Fibroblast of lung (primary cell): ENCODE measurements at places on chromosomes 16 and 17.
A peak's percentile ranks its signal among the peaks of the same experiment; 100 is the strongest.

GRCh38 chr16:89993377-89993776, 25.9 kb downstream of the DBNDD1 start:
- DNase-seq = no peak

- peak; percentile 19 for DNase-seq
Observed at GRCh38 chr17:42023524-42024349, 3.8 kb downstream of the NKIRAS2 start.

- no peak for DNase-seq
Observed at GRCh38 chr16:71635632-71636031, 9.6 kb downstream of the MARVELD3 start.

GRCh38 chr16:79618692-79619050, 18.1 kb upstream of the MAF start:
- peak; percentile 20 for DNase-seq

- no peak for DNase-seq
Observed at GRCh38 chr16:69466547-69466946, 42.1 kb downstream of the CYB5B start.

GRCh38 chr17:47318197-47318918, 5.4 kb upstream of the EFCAB13 start:
- DNase-seq = no peak

- no peak for DNase-seq
Observed at GRCh38 chr17:18038149-18038850, 668 bp downstream of the ATPAF2 start.

DNA sequence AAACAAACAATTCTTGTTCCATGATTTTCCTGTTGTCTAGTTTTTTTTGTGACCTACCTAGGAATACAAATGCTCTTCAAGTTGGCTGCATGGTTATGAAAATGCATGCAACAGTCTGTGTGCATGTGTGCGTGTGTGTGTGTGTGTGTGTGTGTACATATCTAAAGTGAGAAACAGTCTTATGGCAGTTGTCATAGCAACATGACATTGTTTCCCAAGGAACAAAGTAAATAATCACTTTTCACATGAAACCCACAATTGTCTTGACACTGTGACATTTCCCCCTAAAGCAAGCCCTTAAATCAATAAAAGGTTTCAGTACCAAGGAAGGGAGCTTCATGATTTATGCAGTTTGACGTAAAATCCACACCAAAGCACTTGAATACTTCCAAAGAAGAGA, 758.4 kb downstream of the CDH8 start:
- no peak for DNase-seq

- peak; percentile 98 for DNase-seq
Observed at GRCh38 chr16:29943846-29944799, 17.8 kb upstream of the TMEM219 start.

- DNase-seq = no peak
Observed at GRCh38 chr17:63705657-63706056, 5.7 kb upstream of the LIMD2 start.

DNA sequence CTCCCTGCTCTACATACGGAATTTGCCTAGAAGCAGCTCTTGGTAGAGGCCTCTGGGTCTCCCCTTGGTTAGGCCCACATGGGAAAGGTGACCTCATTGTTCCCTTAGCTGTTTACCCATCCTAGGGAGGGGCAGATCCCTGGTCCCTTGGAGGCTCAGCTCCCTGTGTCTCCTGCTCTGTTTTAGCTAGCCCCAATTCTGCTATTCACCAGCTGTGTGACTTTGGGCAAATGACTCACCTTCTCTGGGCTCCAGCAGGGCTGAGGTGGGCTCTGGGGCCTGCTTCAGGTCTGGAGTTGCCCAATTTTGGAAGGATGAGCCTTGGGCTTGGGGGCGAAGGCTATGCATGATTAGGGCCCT, 3.9 kb downstream of the ABCC3 start:
- peak; percentile 71 for DNase-seq

DNA sequence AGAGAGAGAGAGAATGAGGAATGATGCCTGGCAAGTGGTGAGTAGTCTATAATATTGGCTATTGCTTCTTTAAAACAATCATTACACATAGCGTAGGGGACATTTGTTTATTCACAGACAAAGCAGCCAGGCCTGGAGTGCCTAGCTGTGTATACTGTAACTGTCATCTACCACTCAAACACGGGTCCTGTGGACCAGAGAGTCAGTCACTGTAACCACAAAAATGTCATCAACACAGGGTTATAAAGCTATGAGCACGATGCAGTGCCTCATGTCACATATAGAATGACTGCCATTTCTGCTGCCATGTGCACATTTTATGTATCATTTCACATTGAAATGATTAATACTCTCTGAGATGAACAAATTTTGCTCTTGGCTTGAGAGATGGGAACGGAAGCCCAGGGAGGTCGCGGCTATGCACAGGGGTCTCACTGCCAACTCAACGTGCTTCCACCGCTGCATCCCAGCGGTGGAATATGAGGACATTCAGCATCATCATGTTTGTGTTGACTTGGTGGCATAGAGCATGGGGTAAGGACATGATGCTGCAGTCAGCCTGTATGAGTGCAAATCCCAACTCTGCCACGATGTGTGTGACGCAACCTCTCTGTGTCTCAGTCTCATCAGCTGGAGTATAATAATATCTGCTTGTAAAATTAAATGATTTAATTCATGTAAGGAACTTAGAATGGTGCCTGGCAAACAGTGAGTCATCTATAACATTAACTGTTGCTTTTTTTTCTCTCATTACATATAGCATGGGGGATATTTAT, 3.3 kb downstream of the MT1H start:
- peak; percentile 66 for DNase-seq

- peak; percentile 83 for DNase-seq
Observed at GRCh38 chr17:29145289-29146073, 34.7 kb downstream of the MYO18A start.

DNA sequence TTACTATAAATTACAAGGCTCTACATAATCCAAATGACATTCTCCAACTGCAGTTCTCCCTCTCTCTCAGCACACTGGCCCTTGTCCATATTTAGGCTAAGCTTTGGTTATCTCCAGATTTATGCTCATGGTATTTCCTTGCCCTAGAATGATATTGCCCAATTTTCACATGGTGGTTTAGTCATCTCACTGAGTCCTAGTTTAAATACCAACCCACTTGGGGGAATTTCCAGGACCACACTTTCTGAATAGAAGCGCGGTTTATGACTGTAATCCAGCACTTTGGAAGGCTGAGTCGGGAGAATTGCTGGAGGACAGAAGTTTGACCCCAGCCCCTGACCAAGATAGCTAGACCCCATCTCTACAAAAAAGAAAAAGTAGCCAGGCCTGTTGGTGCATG, 280.1 kb upstream of the MON1B start:
- peak; percentile 74 for DNase-seq

DNA sequence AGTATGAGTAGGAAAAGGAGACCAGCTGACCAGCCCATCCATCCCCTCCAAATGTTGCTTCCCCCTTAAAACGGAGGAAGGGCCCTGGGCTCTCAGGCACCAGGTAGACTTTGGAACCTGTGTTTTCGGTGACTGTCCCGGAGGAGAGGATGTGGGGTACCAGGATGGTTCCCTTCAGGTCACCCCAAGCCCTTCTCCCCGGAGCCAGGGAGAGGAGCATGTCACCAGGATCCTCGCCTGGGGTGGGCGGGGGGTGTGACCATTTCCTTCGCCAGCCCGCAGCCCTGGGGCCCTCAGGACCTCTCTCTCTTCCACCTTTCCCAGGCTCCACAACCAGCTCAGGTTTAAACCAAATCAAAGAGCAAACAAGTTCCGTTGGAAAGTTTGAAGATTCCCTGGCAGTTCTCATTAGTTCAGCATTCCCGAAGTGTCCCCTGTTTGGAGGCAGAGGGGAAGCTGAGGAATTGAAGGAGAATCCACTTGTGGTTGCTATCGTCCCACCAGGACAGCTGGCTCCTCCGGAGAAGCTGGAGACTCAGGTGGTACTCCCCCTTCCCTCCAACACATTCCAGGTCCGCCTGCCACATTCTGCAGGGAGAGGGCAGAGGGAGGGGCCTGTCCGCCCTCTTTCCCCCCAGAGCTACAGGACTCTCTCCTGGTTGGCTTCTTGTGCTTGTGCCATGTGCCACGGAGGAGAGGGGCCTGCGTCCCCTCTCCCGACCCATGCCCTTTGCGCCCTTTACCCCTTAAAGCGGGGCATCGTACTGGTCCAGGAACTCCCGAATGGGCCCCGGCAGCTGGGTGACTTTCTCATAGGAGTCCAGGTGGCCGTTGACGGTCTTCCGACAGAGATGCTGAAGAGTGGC, 2.0 kb downstream of the SOCS3 start:
- no peak for DNase-seq

DNA sequence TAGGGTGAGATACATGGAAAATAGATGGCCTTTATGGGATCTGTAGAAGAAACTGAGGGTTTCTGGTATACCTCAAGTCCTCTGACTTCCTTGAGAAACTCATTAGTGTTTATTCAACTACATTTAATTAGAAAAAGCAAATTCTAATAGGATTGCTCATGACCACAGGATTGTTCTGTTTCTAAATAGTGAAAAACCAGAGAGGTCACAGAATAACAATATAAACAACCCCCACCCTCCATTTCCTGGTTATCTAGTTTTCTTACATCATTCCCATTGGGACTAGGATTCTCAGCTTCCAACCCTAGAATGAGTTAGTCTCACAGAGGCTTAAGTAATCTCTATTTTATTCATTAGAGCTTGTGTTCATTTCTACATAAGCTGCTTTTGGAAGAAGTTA, 30.0 kb downstream of the SF3B3 start:
- peak; percentile 95 for DNase-seq

DNA sequence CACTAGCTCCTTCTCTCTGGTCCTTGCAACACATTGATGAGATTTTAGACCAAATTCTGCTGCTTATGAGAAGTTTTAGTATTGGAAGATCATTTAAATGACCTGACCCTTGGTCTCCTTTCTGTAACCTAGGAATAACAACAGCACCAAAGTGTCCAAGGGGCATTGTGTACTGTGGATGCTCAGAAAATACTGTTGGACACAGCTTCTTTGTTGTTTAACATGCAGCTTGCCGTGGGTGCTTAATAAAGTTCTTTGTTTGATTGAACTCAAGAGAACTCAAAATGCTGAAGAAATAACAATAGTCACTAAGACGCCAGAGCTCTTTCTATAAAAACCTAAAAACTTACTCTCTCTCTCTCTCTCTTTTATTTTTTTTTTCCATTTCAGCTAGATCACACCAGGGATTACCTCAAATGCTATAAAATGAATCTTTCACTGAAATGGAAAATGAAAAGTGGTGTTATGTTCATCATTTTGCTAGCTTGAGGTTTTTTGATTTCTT, 548.9 kb upstream of the CDH8 start:
- no peak for DNase-seq

DNA sequence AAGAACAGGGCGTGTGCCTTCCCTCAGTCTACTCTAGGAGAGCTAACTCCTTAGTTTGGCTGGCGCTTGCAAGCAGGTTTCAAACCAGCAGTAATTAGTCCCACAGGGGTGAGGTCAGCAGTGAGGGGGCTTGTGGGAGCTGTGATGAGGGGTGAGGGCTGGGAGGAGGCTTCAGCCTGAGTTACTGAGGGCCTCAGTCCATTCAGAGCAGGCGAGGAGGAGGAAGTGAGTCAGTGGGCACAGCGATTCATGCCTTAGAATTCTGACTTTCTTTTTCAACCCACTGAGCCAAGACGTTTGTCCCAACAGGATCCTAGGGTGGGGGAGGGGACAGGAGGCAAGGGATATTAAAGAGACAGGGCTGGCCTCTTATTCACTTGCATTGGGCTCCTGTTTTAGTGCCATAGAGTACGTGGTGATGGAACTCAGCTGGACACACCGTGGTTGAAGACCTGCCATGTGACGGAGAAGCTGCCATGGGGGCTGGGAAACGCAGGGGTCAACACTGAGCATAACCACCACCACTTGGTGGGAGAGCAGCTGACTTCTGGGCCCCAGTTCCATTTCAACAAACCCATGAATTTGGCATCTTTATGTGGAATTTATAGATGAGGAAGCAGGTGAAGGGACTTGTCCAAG, 8.3 kb upstream of the ITGA3 start:
- peak; percentile 56 for DNase-seq

GRCh38 chr17:29665481-29665810, 42.7 kb upstream of the CORO6 start:
- no peak for DNase-seq

DNA sequence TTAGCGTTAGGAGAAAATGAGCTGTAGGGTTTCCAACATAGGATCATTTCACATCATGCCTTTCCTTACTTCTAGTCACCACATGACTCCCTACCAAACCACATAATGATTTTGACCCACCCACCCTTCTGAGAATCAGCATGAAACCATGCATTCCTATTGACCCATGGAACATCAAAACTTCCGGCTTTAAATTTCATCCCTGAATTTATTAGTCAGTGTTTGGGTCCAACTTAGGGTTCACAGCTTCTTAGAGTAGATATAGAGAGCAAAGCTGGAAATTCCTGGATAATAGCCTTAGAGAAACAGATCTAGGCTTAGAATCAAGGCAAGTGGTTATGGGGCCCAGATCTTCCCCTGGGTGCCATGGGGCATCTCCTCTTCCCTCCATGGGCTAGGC, 162.6 kb downstream of the TOX3 start:
- no peak for DNase-seq

DNA sequence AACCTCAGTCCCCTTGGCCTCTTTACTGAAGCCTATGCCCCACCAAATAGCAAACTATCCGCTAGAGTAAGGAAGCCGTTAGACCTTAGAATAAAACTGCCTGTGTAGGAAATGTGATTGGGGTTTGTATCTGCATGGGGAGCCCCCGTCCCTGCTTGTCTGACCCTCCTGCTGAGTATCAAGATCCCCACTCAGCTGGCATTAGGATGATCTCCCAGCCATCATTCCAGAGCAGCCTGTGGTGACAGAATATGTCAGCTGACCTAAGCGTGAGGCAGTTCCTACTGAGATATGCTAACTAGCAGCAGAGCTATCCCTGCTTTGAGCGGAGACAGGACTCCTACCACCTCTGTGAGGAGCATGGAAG, 645 bp upstream of the GFOD2 start:
- peak; percentile 67 for DNase-seq

- DNase-seq = no peak
Observed at GRCh38 chr17:59174671-59175070, 19.1 kb downstream of the PRR11 start.

- DNase-seq = no peak
Observed at GRCh38 chr17:73307130-73307529, 4.7 kb downstream of the CDC42EP4 start.

- DNase-seq = no peak
Observed at GRCh38 chr16:87845213-87845612, 24.1 kb downstream of the SLC7A5 start.

GRCh38 chr16:85562093-85562786, 50.9 kb upstream of the GSE1 start:
- no peak for DNase-seq

- DNase-seq = no peak
Observed at GRCh38 chr16:31080035-31080629, 5.9 kb downstream of the ZNF646 start.

GRCh38 chr17:42016411-42016831, 818 bp downstream of the DNAJC7 start:
- DNase-seq = peak; percentile 29

GRCh38 chr17:77558846-77559626, 399.5 kb upstream of the TNRC6C start:
- DNase-seq = no peak

- DNase-seq = peak; percentile 53
Observed at GRCh38 chr16:68105611-68106010, 20.4 kb downstream of the NFATC3 start.

- DNase-seq = no peak
Observed at GRCh38 chr16:52634104-52634503, 87.2 kb upstream of the TOX3 start.
